ENCODE measurements at places on chromosomes 2 and 18.

- no peak for DNase-seq
These were observed 75.6 kb downstream of the NDUFA10 start for GRCh38 chr2:239949537-239949936.

- DNase-seq = no peak
These were observed 40.6 kb upstream of the EPAS1 start for GRCh38 chr2:46256563-46257142.

- no peak for DNase-seq
These were observed 166.4 kb upstream of the MGAT5 start for GRCh38 chr2:134087371-134087921.

GRCh38 chr2:128414351-128414750, 95.7 kb upstream of the HS6ST1 start:
- no peak for DNase-seq

DNA sequence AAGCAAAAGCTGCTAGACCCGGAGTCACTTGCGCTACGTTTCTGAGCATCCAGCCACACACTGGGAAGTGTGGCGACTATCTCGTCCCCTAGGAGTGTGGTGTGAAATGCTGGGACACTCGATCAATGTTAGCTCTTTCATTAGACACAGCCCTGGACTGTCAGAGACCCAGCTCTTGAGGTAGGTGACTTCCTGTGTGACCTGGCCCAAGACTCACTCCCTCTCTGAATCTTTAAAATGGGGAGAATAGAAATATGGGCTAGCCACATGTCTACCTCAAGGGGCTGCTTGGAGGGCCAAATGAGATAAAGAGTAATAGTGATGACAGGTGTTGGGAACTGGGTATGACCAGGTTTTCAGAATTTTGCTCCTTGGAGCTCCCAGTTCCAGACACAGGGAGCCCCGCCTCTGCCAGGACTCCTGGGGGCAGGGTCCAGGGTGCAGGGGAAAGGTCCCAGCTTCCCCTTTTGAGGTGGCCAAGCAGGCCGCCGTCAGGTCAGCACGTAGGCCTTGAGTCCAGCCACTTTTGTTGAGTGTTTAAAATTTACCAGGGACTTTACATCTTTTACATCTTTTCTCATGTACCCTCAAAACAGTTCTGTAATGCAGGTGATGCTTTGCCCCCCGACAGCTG, 36.0 kb downstream of the CTIF start:
- DNase-seq = no peak

- DNase-seq = no peak
These were observed 116.1 kb downstream of the BCL2 start for GRCh38 chr18:63203497-63203896.

DNA sequence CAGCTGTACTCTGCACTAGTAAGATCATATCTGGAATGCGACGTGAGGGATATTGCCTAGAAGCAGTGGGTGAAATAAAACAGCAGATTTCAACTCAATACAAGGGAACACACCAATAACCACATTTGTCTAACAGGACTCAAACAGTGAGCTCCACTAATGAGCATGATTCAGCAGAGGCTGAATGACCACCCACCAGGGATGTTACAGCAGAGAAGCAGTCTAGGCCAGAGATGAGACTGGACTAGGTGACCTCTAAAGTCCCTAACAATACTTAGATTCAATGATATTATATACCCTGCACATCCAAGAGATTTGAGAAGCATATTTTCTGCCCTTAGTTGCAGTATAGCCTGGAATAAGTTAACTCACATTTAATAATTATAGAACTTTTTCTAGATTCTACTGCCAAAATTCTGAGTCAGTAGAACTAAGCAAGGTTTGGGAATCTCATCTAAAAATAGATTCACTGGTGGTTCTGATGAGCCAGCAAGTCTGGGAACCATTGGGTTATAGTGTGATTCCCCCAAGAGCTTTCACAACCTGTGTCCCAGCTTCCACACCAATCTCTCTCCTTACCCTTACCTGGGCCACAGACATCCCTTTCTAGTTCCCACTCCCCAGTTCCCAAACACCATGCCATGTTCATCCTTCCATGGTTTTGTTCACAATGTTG, 6.3 kb downstream of the THOC1 start:
- DNase-seq = no peak

DNA sequence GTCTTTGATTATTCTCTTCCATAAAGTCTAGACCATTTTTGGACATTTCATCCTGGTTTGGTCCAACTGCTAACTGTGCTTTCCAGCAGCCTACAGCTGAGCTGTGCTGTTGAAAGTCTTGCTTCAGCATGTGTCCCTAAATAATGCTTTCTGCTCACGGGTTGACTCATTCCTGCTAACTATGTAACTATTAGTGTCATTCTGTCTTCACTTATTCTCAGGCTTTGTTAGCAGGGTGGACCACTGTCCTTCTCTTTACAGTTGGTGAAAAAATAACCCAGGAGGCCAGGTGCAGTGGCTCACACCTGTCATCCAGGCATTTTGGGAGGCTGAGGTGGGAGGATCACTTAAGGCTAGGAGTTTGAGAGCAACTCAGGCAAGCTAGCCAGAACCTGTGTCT, 8.9 kb downstream of the ADAM23 start:
- DNase-seq = no peak

DNA sequence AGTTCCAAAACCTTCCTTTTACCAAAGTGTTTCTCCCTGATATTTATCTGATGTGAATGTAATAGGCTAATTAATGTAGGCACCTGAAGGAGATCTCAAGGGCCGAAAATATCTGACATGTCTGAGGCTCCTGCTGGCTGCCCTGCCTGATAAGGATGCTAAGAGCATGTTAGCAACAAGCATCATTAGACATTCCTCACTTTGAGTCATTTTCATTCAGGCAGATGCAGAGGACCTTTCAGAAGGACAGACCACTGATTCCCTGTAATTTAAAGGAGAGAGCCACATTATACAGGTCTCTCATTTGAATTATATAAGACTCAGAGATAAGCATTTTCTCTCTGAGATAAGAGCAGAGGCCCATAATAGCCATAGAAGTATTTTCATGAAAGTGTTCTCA, 222.4 kb upstream of the NCKAP5 start:
- no peak for DNase-seq

DNA sequence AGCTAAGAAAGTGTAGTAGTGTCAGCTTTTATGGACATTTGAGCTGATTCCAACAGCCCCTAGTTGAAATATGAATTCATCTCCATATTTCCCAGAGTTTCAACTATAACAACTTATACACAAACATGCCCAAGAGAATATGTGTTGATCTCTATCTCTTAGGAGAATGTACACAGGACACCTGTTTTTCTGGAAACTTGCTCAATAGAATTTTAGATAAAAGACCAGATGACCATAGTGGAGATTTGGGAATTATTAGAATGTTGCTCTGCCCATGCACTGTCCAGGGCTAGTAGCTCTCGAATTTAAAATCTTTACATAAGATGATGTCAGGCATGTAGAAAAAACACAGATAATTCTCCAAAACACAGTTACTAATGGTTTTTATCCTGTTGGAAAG, 162.3 kb upstream of the VRK2 start:
- no peak for DNase-seq
